ENCODE measurements at places on chromosomes 2 and 18.

- no peak for DNase-seq
Observed at GRCh38 chr2:36458106-36458505, 102.5 kb downstream of the CRIM1 start.

GRCh38 chr2:165402162-165402561, 67.3 kb upstream of the CSRNP3 start:
- no peak for DNase-seq

DNA sequence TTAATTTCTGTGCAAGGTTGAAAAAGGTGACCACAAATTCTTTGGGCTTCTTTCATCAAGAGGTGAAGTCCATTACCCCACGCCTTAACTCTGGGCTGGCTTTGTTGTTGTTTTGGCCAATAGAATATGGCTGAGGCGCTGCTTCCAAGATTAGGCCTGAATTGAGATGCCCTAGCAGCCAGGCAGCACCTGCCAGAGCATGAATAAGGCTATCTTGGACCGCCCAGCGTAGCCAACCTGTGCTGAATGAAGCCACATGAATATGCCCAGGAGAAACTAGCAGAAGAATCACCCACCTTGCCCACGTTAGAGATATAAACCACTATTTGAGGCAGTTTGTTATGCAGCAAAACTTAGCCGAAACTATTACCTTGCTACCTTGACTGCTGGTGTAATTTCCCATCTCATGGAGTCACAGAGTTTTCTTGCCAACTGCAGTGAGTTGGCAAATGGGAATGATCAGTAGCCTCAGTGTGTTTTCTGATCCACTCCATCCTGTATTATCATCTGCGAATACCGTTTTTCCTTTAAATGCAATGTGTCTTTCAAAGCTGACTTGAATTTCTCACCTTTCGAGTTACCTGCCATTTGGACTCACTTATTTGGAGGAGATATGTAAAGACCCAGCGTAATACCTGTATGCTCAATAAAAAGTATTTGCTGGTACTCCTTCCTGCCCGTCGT, 679 bp downstream of the TSGA10 start:
- DNase-seq = peak; percentile 9

DNA sequence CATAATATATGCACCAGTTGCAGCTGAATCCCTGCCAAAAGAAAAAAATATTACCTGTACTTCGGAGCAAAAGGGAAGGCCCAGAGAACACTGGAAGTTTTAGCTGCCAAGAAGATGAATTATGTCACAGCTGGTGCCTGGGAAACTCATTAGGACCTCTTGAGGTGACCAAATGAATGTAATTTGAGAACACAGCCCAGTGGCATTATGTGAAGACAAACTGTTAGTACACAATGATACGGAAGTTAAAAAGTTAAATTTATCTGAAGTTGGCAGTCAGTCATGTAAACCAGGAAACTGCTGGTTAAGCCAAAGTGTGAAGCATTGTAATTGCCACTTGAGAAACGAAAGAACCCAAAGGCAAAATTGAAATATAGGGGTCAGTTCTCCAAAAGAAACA, 80.7 kb downstream of the EML4 start:
- no peak for DNase-seq
